ENCODE measurements at places on chromosomes 3 and 15.

GRCh38 chr15:24955531-24955921, 739 bp downstream of the SNRPN start:
- DNase-seq: no peak

DNA sequence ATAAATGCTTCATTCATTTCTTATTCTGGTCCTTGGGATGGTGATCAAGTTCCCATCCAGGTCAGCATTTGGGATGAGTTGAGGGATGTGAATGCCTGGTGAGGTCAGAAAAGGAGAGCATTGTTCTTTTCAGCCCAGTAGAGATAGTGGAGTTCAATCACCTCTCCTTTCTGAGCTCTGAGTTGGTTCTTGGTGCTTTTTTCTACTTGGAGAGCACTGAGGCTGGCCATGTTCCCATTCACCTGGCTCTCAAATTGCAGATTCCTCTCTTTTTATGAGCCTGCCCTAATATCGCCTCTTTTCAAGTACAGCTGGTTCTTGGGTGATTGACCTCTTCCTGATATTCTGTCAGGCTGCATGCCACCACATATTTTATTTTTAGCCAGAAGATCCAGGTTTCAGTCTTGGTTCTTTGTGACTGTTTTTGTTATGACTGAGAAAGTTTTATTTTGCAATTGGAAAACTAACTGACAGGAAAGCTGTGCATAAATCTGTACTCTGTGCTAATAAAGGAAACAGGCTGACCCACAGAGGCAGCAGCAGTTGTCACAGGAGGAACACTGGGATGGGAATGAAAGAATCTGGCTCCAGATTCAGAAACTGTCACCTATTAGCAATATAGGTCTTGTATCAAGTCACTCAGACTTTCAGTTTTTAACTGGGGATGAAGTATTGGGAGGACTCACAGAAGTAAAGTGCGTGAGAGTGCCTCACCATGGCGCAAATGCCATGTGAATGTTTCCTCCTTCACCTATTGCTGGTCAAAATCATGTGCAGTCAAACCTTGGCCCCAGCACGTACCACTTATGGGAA, 10.7 kb downstream of the AQP9 start:
- no peak for DNase-seq

- no peak for DNase-seq
Measured at GRCh38 chr3:107806536-107806935, 283.8 kb downstream of the BBX start.

DNA sequence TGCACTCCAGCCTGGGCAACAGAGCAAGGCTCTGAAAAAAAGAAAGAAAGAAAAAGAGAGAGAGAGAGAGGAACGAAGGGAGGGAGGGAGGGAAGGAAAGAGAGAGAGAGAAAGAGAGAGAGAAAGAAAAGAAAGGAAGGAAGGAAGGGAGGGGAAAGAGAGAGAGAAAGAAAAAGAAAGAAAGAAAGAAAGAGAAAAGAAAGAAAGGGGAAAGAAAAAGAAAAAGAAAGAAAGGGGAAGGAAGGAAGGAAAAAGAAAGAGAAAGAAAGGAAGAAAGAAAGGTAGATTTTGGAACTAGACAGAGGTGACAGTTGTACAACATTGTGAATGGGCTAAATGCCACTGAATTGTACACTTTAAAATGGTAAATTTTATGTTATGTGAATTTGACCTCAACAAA, 5.3 kb upstream of the SRGAP3 start:
- DNase-seq: no peak

GRCh38 chr15:73786538-73786937, 33.4 kb upstream of the INSYN1 start:
- no peak for DNase-seq

DNA sequence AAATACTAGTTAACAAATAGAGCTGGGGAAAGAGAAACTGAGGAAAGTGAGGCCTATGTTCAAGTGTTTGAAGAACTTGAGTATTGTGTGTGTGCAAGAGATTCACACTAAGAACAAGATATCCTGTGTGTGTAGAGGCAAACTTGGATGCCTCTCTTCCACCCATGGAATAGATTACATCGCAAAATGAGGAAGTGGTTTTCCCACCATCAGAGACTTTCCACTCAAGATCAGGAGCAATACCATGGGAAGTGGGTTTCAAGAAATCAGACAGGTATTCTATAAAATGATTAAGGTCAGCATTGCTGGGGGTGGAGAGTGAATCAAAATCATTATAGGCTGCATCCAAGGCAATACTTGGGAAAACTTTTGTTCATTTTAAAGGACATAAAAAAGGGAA, 308.0 kb downstream of the FGF12 start:
- DNase-seq: no peak

DNA sequence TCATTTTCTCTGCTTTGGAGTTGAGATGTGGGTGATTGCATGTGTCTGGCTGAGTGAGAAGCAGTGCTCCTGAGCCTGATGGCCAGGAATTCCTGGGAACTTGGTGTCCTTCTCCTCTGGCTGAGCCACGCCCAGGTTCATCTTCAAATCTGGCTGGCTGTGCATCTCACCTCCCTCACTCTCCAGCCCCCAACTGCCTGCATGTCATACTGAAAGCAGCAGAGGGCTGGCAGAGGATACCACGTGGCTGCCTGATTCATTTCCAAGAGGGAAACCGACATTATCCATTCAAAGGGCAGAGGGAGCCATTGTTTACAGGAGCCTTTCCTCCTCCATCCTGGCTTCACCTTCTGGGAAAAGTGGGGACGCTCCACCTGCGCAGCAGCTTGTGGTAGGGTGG, 57.4 kb downstream of the ABHD5 start:
- no peak for DNase-seq

Data from activated B cell treated with CpG ODN at 0.5 μM for 24 hours (primary cell).